ENCODE measurements at places on chromosomes 12 and 14.

DNA sequence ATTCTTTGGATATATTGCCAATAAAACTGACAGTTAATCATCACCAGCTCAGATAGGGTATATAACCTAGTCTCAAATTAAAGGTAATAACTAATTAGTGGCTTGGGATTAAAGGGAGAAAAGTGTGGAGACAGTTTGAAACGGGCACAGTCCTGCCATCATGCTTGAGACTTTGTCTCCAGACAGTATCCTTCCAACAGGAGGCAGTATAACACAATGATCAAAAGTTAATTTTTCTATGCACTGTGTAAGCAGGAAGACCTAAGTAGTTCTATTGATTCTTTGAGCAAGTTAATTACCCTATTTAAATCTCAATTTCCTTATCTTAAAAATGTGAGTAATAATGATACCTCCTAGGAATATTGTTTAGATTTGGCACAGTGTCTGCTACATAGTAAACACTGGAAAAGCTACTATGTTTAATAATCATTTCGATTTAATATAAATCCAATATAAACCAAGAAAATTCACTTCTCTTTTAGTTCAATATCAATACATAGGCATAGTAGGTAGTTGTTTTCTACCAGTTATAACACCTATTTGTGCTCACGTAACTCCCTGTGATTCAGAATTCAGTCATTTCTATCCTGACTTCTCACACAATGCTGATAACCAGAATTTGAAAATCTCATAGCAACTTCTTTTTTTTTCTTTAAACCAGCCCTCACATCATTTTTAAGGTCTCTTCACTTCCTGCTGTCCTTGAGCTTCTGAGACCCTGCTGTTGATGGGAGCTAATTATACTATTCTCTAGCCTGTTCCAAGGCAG lies 53.7 kb downstream of the GALNT4 start:
- DNase-seq = no peak

DNA sequence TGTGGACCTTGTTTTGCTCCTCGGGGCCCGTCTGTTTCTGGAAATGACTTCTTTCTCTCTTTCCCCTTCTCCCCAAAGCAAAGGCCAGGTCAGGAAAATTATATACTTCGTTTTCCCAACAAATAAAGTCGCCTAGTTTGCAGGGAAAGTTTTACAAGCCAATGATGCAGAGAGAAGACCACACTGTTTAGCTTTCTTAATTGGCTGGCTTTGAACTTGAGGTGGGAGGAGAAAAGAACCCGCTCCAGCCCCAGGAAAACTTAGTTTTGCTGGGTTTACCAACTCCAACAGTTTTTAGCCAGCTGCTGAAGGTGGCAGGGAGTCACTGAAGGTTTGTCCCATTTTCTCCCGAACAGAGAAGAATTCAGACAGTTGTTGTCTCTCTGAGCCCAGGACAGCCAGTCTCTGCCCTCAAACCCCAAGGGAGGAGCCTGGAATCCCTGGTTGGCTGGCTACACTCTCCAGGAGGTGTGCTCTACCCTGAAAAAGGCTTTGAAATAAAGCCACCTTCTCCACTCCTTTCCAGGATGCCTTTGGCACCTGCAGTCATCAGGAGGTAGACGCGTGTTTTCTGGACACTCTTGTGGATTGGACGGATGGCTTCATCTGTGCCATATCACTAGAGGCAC lies 24.8 kb downstream of the BCL11B start:
- no peak for DNase-seq

DNA sequence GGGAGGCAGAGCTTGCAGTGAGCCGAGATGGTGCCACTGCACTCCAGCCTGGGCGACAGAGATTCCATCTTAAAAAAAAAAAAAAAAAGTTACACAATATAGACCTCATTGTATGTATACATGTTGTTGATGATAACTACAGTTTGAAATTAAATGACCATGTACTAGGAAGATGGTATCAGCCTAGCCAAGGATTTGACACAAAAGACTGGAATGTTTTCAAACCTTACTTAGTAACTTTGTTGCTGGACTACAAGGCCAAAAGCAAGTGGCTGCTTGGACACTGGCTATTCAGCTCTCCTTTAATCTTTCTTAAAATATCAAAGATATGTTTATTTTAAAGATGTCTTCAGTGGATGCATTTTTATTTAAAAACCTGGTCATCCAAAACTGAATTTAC lies 18.9 kb upstream of the NUDT4 start:
- no peak for DNase-seq

DNA sequence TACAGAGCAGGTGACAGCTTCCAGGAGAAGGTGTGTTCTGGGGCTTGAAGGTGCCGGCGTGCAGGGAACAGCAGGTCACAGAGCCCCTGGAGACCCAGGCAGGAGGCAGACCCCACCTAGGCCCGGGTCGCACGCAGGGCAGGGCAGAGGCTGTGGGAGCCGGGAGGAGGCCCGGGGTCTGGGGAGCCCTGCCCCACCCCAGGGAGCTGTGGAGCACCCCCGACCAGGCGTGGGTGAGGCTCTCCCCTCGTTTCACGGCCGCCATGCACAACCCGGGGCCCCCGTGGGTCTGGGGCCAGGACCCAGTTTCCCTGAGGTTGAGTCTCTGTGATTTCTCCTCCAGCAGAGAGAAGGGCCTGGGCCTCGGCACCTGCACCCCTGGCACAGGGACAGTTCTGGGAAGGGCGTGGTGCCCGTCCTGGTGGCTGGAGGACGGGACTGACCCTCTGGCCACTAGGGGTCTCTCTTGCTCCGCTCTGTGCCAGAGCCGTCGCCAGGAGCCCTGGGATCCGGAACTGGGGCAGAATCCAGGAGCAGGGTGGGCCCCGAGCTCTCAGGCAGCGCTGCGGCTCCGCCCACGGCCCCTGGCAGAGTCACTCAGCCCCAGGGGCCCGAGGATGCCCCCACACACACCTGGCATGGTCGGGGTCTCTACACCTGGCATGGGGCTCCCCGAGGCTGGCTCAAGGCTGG lies 75.2 kb upstream of the FBRSL1 start:
- DNase-seq = no peak

- no peak for DNase-seq
Measured at GRCh38 chr12:48305190-48305589, 45.5 kb downstream of the ZNF641 start.

- DNase-seq = no peak
Measured at GRCh38 chr12:71219224-71219623, 61.4 kb upstream of the TSPAN8 start.

DNA sequence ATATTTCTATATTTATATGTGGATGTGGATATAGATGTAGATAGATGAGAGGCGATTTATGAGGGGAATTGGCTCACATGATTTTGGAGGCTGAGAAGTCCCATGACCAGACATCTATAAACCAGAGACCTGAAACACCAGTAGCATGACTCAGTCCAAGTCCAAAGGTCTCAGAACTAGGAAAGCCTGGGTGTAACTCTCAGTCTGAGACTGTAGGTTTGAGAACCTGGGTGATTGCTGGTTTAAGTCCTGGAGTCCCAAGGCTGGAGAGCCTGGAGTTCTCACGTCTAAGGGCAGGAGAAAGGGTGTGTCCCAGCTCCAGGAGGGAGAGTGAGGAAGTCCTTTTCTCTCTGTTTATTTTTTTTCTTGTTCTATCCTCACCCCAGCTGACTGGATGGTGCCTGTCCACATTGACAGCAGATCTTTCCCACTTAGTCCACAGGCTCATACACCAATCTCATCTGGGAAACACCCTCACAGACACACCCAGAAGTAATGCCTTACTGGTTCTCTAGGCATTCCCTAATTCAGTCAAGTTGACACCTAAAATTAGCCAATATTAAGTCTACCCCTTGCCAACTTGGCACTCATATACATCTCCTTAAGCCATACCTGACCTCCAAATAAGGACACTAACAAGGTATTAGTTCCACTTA lies 45.4 kb downstream of the EMP1 start:
- no peak for DNase-seq

DNA sequence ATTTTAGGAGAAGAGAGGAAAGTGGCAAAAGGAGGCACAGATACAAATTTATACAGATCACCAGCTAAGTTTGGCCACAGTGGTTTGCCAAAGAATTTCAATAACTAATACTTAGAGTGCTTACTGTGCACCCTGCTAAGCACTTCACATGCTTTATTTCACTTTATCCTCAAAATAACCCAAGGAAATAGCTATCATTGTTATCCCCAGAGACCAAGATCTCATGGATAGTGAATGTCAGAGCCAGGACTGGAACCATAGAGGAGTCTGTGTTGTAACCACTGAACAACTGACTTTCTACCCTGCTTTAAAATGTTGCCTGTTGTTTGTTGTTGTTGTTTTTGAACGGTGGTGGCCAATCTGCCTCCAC lies 1.3 kb upstream of the TCP11L2 start:
- DNase-seq = no peak

DNA sequence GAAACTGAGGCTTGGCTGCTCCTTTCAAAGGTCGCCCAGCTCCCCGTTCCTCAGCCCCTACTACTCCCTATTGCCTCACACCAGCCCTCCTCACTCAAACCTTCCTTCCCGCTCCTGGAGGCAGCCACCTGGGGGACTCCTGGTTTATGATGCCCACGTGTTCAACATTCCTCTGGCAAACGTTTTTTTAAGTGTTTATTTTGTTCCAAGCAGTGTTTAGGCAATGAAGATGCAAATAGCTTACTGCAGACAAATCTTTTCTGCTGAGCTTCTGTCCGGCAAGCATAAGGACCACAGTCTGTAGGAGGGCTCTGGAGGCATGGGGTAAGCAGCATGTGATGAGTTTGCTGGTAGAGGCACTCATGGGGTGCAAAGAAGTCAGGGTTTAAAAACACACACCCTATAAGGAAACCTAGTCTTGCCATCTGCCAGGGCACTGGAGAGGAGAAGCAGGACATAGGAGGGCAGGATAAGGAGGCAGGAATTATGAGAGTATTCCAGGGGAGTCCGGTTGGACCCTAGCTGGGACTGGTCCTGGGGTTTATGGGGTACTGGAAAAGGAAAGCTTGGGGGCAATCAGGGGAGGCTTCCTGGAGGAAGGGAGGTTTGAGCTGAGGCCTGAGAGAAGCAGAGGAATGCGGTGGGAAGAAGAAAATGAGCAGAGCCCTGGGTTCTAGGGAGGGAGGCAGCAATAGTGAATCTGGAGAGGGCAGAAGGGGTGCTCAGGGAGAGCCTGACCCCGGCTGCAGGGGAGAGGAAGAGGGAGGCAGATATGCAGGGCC lies 123.3 kb downstream of the NCOR2 start:
- no peak for DNase-seq

DNA sequence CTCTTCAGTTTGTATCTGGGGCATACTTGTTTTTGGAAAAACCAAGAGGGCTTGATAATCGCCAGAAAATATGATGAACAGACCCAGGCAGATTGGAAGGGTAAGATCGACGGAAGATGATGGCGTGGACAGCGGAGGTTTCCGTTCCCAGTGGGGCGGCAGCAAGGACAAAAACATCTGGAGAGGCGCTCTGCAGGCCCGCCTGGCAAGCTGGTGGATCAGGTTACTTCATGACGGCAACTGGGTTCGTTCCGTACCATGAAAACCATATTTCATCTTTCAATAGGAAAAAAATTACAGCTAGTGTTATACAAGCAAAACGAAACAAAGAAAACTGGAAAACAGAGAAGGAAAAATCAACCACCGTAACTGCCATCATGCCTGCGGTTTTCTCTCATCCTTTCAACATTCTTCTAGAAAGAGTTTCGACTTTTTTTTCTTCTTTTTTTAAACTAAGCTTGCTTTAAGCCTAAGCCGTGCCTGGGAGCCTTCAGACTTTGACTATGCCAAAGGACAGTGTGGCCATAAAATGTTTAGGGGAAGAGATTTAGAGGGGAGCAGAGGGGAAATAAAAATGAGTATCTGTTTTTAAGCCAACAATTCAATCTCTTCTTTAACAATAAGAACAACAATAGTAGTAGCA lies 210.5 kb downstream of the FOXN3 start:
- DNase-seq = no peak

DNA sequence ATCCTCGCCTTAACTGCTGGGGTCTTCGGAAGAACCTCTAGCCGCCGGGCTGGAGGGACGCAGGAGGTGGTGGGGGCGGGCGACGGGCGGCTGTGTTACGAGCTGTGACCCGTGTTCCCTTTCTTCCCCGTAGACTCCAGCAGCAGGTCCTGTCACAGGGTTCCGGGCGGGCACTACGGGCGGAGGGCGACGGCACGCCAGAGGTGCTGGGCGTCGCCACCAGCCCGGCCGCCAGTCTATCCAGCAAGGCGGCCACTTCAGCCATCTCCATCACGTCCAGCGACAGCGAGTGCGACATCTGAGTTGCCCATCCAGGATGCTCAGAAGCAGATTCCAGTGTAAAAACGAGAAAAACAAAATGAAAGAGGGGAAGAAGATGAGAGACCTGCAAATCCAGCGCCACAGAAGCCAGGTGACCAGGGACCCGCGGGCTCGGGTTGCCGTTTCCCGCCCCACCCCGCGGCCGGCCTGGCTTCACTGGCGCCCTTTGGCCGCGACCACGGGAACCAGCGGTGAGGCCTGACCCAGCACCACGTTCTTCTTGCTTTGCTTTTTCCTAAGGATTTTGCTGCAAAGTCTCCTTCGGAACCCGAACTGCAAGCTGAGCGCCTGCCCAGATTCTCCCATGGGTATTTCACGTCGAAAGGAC lies 2.1 kb downstream of the SIX6 start:
- no peak for DNase-seq

DNA sequence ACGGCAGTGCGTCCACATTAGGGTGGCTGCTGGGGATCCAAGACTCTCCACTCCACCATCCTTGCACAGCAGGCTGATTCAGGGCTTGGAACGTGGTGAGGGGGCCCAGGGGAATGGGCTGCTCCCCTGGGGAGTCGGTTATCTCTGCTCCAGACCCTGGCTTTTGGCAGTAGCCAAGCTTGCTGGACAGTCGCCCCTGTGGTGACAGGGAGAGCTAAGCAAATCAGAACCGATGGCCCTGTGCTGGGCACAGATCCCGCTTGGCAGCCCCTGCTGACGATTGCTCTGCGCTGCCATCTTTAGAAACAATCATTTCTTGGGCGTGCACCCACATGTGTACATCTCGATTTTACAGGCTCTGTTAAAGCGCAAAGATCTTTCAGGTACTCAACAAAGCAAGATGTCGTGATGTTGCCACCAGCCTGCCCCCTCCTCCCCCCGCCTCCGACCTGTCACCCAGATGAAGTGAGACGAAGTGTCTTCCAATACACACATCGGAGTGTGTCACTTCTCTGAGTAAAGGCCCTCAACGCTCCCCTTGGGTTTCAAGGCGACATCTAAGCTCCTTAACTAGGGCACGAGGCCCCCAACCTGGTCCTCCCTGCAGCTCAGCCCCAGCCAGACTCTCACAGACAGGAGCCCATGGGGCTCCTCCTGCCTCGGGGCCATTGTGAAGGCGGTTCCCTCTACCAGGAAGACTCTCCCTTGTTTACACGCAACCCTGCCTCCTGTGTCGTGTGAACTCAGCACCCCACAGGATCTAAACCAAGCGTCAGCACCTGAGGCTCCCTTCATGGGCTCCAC lies 55.6 kb downstream of the PITPNM2 start:
- DNase-seq = no peak
